ENCODE measurements at places on chromosomes 4 and X.

DNA sequence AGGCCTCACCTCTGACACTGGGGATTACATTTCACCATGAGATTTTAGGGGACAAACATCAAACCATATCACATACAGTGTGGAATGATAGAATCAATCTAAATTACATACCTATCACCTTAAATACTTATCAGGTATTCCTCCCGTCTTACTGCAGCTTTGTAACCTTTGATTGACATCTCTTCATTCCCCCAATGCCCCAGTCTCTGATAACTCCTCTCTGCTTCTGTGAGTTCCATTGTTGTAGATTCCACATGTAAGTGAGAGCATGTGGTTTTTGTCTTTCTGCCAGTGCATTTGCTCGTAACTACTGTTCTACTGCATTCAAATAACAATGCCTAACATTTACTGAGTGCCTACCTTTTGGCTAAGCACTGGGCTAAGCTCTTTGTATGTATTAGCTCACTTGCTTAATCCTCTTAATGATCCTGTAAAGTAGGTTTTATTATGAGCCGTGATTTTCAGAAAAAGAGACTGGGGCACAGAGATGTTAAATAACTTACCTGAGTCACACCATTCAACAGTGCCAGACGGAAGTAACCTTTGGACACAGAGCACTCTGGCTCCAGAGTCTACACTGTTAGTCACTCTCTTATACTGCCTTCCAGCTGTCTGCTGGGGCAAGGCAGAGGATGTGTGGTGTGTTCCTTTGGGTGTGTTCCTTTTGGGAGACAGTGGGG lies 63.7 kb upstream of the ESX1 start:
- no peak for DNase-seq

DNA sequence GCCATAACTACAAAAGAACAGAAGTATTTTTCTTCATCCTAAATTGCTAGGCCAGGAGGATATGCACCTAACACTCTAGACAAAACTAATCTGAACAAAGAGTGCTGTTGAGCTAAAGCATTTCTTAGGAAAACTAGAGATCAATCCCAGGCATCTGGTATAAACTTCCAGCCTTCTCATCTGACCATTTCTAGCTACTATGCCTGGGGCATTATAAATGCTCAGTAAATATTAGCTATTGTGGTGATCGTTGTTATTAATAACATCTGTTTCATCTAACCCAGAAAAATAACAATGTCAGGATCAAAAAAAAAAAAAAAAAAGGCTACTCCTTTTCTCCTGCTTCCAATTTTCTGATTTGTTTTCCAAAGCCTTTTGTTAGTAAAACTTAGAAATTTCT lies 7.7 kb upstream of the SLC10A6 start:
- DNase-seq = no peak

DNA sequence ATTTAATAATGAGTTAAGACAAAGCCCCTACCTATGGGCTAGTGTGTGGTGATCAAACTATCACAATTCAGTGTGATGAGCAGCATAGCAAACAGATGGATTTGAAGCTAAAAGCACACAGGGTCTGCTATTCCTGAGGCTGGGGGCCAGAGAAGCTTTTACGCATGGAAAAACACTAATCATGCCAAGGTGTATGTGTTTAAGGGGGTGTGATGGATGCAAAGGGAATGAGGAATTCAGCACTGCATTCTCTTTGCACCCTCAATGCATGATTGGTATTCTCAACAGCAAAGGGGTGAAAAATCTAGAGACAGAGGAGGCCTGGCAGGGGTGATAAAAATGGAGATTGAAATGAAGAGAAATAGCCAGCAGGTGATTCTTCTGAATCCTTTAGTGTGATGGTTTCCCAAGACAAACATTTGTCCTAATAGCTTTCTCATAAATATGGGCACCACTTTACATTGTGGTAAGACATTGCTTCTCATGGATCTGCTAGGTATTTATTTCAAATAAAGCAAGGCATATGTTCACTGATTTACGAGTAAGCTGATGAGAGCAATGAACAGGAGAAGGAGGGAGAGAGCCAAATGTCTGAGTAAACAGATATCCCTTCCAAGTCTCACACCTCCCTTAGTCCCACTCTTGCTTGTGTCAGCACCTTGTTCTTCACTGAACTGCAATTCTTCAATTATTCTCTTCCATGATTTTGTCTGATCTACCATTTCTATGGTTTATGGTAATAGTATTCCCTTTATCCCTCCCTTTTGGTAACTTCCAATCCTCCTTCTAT lies 15.7 kb downstream of the C1QTNF7 start:
- DNase-seq = no peak

GRCh38 chr4:86947501-86948120 lies 12.8 kb downstream of the AFF1 start:
- DNase-seq = no peak

GRCh38 chr4:4855301-4856070 lies 4.0 kb upstream of the MSX1 start:
- no peak for DNase-seq

- DNase-seq = no peak
These were observed 44.1 kb upstream of the SGMS2 start for GRCh38 chr4:107780665-107781064.

- DNase-seq = no peak
These were observed 56.4 kb downstream of the USP38 start for GRCh38 chr4:143240939-143241679.

DNA sequence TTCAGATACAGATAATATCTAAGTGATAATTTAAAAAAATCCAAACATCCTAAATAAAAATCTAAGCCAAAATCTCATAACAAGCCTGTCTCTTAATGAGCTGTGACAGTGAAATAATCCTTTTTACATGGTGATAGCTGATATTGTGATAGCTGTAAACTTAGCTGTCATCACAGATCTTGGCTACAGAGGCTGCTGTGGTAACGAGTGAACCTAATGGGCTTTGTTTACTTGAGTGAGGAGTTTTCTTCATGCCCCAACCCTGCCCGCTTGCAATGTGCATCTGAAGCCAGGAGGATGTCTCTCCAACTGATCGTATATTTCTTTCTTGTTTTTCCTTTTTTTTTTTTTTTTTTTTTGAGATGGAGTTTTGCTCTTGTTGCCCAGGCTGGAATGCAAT lies 41.5 kb upstream of the YTHDC1 start:
- no peak for DNase-seq

All from H9 (cell line).